ENCODE measurements at places on chromosomes 2 and 18.

DNA sequence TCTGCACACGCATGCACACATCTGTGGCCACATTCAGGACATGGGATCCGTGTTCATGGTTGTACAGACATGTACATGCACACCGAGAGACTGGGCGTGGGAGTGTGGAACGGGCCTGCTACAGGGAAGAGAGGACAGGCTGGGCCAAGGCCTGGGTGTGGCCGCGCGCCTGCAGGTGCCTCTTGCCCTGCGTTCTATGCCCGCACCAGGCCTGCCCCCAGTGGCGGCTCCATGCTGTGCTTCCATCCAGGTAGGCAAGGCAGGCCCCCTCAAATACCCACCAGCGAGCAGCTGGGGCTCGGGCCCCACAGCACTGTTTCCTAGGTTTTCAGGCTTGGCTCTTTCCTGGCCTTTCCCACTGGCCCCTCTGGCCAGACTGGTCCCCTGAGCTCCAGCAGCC lies 15.5 kb upstream of the PTMA start:
- DNase-seq = no peak

DNA sequence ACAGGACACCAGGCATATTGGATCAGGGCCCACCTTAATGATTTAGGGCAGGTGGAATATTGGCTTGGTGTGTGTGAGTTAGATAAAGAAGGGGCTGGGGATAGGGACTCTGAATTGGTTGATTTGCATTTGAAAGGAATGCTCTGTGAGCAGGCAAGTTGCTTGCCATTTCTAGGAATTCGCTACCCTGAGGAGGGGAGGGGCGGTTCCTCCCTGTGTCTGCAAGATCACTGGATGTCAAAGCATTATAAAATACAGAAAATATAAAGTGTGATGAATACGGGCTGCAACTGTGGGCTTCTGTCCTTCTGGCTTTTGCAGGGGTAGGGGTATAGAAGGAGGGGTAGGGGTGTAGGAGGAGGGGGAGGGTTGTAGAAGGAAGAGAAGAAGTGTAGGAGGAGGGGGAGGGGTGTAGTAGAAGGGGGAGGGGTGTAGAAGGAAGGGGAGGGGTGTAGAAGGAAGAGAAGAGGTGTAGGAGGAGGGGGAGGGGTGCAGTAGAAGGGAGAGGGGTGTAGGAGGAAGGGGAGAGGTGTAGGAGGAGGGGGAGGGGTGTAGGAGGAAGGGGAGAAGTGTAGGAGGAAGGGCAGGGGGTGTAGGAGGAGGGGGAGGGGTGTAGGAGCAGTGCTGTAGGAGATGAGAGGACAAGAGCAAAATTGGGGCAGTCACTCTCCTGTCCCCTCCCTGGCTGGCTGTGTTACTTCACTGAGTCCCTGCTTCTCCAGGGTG lies 238.0 kb upstream of the COPS8 start:
- DNase-seq = no peak

DNA sequence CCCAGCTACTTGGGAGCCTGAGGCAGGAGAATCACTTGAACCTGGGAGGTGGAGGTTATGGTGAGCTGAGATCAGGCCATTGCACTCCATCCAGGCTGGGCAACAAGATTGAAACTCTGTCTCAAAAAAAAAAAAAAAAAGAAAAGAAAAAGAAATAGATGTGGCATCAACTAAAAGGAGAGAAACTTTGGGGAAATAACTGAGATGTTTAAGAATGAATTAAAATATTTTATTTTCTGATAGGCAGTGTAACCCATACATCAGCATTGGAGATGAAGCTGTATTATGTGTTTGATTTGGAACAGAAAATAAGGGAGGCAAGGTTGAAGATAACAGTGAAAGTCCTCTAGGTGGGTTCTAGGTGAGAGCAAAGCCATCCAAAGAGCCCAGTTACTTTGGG lies 110.7 kb upstream of the HNRNPA3 start:
- DNase-seq = no peak

DNA sequence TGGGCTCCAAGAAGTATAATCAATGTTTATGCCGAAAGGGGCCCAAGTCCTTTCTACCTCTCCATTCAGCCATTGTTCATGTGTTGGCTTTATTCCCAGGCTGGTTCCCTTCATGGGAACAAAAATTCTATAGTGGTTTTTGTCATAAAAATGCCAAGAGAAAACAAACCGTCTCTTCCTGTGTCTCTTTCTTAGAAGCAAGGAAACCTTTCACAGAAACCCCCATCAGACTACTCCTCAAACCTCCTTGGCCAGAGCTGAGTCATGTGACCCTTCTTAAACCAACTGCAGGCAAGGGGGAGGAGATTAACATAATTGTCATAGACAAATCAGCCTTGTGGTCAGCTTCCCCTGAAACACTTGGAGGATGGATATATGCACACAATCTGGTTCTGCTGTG lies 75.1 kb upstream of the TANK start:
- peak; percentile 70 for DNase-seq

GRCh38 chr2:98773169-98773568 lies 42.2 kb upstream of the MGAT4A start:
- DNase-seq = no peak

GRCh38 chr2:138503087-138503442 lies 1.5 kb downstream of the SPOPL start:
- DNase-seq = peak; percentile 7

DNA sequence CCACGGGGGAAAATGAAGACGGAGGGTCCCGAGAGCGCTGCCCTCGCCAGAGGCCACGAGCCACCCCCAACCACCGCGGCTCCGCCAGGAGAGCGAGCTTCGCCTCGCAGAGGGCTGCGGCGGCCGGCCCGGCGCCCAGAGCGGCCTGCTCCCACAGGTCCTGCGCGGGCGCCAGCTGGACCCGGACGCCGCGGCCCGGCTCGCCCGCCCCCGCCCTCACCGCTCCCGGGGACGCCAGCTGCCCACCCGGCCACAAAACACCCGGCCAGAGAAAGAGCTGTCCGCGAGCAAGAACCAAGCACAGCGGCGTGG lies 709 bp downstream of the PTPN2 start:
- no peak for DNase-seq

- peak; percentile 96 for DNase-seq
These were observed 20.5 kb upstream of the RPL37A start for GRCh38 chr2:216478151-216478550.

DNA sequence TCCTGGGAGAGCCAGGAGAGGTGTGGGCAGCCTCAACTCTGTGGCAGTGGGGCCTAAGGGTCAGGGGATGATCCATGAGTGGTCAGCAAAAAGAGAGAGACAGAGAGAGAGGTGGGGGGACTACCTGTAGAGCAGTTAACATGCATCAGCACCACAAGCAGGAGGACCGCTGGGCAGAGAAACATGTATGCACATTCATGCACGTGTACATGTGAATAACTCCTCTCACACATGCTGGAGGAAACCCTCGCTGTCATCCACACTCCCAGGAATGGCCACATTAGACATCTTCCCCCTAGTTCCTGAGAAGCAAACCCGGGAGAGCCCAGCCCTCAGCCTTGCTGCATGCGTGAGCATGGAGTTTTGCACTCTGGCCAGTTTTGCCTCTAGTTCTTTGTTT lies 166.1 kb downstream of the SMAD7 start:
- no peak for DNase-seq

All from HT1080 (cell line).